Astrocyte of the hippocampus (primary cell): ENCODE measurements at places on chromosomes 4 and X.
A peak's percentile ranks its signal among the peaks of the same experiment; 100 is the strongest.

- DNase-seq: peak; percentile 92
Observed at GRCh38 chrX:93673056-93673868, at the start of gene NAP1L3. TSS of gene NAP1L3 (minus strand) at chrX:93673578. CDS start at chrX:93673304, 274 bp downstream.

DNA sequence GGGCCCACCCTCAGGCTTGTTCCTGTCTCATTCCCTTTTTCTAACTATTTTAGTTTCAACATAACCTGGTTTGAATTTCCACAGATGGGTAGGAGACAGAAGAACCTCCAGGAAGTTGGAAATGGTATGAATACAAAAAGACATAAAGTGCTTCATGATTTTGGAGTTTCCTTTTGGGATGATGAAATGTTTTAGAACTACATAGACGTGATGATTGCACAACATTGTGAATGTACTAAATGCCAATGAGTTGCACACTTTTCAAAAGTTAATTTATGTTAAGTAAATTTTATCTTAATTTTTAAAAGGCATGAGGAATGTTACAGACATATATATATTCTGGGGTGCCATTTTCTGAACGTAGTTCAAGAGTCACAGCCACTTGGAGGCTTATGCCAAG is 41.1 kb upstream of the IBSP start:
- DNase-seq: no peak

DNA sequence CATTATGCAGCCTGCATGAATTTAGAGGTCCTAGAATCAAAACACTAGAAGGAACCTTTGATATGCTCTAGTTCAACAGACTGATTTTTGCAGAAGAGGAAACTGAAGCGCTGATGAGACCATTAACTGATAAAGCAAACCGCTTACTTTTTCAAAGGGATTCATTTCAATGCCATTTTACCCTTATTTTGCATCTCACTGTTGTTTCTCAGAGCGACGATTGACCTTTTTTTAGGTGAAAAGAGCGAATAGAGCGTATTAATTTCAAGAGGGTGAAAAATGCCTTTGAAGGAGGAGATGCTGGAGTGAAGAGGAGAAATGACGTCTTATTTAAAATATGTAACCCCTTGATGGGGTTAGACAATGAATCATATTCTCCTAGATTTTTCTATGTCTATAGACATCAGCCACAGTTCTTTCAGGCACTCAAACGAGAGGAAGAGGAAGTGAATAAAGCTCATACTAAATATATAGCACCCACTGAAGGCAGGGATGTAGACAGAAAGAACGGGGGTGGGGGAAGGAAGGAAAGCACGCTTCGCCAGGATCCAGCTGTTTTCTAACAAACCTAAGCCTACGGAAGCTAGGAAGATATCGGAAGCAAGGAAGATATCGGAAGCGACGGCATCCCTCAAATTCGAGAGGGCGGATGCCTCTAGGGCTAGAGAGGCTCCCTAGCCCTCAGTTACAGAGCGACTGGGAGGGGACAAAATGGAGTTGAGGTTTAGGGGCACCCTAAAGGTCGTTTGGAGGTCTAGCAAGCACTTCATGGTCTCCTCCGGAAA is 848 bp downstream of the ACSL4 start:
- DNase-seq: peak; percentile 36

- DNase-seq: no peak
Observed at GRCh38 chr4:136337216-136337615, 1195.1 kb downstream of the PCDH18 start.

DNA sequence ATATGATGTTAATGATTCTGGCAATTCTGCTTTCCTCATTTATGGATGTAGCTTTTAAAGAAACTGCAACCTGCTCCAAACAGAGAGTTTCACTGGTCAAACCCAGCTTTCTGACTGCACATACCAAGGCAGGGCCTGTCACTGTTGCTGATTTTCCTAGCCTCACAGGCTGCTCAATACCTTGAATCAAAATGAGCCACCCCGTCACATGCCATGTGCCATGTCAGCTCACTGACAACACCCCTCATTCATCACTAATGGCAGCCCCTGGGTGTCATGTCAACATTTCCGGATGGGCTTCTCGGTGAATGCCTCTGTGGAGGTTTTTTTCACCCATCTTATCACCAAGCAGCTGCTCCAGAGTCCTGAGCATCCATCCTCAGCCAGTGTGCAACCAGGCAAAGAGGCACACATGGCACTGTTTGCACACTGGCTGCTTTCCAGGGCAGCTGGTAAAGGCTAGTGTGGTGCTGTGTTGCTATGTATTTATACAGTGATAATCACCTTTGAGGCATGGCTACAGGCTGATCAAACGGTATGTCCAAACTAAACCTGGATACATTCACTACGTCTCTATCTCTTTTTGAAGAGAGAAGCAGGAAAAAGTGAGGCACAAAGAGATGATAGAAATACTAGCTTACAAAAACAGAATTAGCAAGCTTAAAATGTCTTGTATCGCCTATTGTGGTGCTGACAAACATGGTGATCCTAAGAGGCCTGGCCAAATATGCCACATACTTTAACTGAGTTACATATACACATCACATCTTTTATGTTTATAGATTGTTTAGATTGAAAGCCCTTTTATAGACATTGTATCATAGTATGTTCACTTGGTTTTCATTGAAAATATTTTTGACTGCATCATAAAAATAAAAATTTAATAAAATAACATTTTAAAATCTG is 94.6 kb upstream of the INPP4B start:
- peak; percentile 3 for DNase-seq

GRCh38 chrX:10387011-10387410 is 230.2 kb downstream of the CLCN4 start:
- DNase-seq: peak; percentile 23

GRCh38 chr4:27066591-27066990 is 205.9 kb downstream of the STIM2 start:
- no peak for DNase-seq

DNA sequence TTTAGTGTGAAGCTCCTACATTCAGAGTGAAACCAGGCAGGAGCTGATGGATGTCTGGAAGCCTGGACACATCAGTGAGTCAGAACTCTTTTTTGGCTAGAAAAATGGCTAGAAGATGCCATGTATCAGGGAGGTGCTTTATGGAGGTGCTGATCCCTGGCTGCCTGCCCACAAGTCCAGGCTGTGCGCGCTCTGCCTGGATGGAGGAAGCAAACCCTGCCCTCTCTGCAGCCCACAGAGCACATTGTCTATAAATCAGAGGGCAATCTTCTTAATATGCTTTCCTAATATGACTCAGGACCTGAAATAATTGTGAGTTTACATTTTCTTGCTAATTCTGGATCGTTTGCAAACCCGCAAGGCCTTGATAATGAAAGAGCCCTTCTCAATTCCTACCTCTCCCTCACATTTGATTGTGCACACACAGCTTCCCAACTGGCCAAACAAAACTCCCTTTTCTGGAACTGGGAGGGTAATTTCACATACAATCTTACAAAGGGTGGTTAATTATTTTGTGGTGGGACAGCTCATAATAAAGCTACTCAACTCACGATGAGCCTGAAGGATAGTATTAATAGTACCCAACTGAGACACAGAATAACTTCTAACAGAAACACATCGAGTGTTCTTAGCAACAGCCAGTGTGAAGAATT is 11.7 kb downstream of the MFAP3L start:
- DNase-seq: peak; percentile 67

- peak; percentile 77 for DNase-seq
Observed at GRCh38 chr4:53563824-53564223, 27.5 kb downstream of the LNX1 start.

DNA sequence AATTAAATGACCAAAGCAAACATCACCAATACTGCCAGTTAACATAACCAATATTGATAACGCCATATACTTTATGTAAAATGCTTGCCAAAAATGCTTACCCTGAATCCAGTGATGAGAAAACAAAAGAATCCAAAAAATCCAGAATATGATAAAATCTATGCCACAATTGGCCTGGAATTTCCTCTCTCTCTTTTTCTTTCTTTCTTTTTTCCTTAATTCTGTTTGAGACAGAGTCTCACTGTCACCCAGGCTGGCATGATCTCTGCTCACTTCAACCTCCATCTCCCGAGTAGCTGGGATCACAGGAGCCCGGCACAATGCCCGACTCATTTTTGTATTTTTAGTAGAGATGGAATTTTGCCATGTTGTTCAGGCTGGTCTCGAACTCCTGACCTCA is 9.8 kb upstream of the SLC7A11 start:
- DNase-seq: no peak

- DNase-seq: peak; percentile 56
Observed at GRCh38 chr4:176238157-176238610, 30.8 kb downstream of the ASB5 start.

GRCh38 chr4:37528166-37528885 is 157.8 kb downstream of the RELL1 start:
- DNase-seq: no peak

- no peak for DNase-seq
Observed at GRCh38 chr4:174281901-174282300, 1.6 kb downstream of the FBXO8 start.

- no peak for DNase-seq
Observed at GRCh38 chr4:175414602-175415001, 397.5 kb downstream of the GPM6A start.

GRCh38 chrX:136354201-136354600 is 53.4 kb downstream of the ADGRG4 start:
- no peak for DNase-seq

DNA sequence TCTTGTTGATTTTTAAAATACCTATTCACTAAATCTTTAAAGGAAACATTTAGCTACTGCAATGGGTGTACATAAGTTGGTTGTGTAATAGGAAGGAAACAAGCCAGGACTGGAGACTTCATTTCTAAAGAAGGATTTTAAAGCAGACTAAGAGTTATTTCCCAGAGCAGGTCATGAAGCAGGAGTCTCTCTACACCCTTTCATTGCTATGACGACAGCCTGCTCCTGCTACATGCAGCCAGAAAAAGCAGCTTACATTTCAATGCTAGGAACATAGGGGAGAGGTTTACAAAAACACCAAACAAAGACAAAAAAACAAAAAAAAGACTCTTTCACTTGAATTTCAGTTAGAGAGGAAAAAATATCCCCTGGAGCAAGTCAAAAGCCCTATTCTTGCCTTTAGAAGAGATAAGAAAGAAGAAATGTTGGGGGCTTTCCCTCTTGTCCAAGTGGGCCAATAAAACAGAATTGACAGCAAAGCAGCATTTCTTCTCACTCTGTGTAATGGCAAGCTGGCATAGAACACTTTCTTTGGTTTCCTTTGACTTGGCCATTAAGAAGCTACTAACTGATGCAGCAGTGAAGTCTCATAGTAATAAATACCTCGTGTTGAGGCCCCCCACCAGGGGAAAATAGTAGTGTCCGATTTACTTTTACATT is 3.4 kb downstream of the SPARCL1 start:
- DNase-seq: peak; percentile 51

DNA sequence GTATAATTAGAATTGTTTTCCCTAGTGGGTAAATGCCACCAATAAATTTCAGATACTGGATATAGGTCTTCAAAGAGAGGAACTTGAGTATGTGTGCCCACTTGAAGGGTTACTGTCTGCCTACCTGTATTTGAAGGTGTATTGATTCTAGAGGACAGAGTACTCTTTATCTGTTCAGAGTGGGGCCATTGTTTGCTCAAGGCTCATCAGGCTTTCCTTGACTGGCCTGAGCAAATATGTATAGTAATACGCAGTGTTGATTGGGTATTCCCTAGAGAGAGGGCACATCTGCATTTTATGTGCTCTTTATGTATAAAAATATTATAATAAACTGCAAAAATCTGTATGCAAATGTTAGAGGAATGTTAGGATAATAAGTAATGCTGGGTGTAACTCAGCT is 23.7 kb downstream of the RP2 start:
- DNase-seq: no peak

GRCh38 chrX:107537815-107538214 is 88.4 kb downstream of the FRMPD3 start:
- peak; percentile 52 for DNase-seq

DNA sequence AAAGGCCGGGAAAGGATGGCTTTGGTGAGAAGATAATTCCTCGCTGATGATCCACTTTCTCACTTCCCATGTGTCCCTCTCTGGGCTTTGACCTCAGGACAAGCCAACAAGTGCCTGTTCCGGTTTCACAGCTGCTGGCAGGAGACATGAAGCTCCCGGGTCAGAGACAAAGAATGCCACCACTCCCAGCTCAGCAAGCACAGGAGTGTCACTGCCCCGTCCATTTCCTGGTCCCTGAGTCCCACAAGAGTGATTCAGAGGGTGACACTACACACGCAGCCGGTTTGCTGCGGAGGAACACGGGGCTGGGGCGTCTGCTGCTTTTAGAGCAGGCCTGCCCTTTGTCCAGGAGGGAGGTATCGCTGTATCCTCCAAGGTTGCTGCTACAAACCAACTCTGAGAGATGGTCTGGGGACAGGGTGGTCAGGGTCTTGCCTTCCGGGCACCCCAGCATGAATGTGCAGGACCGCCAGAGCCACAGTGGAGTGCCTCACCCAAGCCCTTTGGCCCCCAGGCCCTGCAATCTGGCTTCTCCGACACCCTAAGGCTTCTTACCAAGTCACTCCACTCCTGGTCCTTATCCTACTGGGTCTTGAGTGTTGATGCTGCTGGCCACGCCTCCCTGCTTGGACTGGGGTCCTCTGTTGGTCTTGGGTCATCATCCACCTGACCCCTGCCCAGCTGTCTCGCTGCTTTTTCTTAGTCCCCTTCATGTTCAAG is 49.5 kb downstream of the CPZ start:
- DNase-seq: no peak

GRCh38 chr4:2077537-2078460 is 18.7 kb downstream of the NAT8L start:
- DNase-seq: no peak

DNA sequence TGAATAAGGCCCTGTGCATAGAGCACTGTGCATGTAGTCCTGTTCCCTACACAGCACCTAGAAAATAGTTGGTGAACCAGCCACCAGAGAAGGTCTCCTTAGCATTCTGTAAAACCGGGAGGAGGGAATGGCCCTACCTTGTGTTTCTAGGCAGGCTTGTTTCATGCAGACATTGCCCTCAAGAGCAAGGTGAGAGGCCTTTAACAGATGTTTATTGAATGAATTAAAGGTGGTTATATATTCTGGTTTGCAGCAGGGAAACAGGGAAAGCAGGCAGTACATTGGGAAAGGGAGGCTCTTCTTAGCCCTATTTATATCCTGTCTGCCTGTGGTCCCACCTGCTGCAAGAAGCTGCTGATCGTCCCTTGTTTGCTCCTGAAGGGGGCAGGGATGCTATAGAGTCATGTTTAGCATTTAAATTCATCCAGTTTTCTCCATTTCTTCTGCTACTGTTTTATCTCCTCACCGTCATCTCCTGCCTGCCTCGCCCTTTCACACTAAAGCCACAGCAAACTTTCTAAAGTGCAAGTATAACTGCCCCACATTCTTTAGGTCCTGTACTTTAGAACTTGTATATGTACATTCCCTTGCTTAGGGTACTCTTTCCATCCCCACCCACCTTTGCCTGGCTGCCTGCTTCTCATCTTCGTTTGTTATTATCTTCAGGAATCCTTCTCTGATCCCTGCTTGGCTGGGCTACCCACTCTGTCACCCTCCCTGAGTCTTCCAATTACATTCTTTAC is 60.3 kb downstream of the EGF start:
- DNase-seq: no peak

GRCh38 chr4:118373614-118374255 is 20.9 kb upstream of the PRSS12 start:
- no peak for DNase-seq

- peak; percentile 7 for DNase-seq
Observed at GRCh38 chr4:68176904-68177303, 47.2 kb upstream of the TMPRSS11F start.

GRCh38 chr4:1871471-1872021 is 353 bp downstream of the NSD2 start:
- peak; percentile 68 for DNase-seq
